ENCODE measurements at places on chromosomes 3 and 15. TPM values are rescaled to one million over a fixed set of nuclear protein-coding genes. Genes with fewer than 3 reads are reported as not detected.

TKT gene
- total RNA-seq: 265 TPM

PLA2G4D gene
- not detected for total RNA-seq

SNTN gene
- not detected for total RNA-seq

BNC1 gene
- 0.27 TPM for total RNA-seq

HRG gene
- total RNA-seq: not detected

GNAI2 gene
- total RNA-seq: 195 TPM

GCSAM gene
- total RNA-seq: not detected

COL6A6 gene
- 18.6 TPM for total RNA-seq

CYP1A2 gene
- total RNA-seq: not detected

CHRNB4 gene
- total RNA-seq: not detected

CCR3 gene
- total RNA-seq: not detected

POTEB3 gene
- total RNA-seq: not detected

ACTRT3 gene
- total RNA-seq: 4.3 TPM

CX3CR1 gene
- not detected for total RNA-seq

ZBTB20 gene
- 35.7 TPM for total RNA-seq

MLF1 gene
- total RNA-seq: 14.9 TPM

ERICH6 gene
- 0.41 TPM for total RNA-seq

P3H2 gene
- total RNA-seq: 15.6 TPM

CTNNB1 gene
- 693 TPM for total RNA-seq

KBTBD13 gene
- total RNA-seq: not detected

MYLK gene
- 74.7 TPM for total RNA-seq

ADGRG7 gene
- not detected for total RNA-seq

BOC gene
- total RNA-seq: 16.9 TPM

CAND2 gene
- 11.4 TPM for total RNA-seq

ALDH1A2 gene
- total RNA-seq: 0.08 TPM

PLA2G4E gene
- total RNA-seq: not detected

CCDC54 gene
- total RNA-seq: not detected

CHL1 gene
- total RNA-seq: 0.63 TPM

SFMBT1 gene
- 12.5 TPM for total RNA-seq

TGM4 gene
- not detected for total RNA-seq

FBXW12 gene
- 0.27 TPM for total RNA-seq

GOLGA6B gene
- total RNA-seq: not detected

XCR1 gene
- total RNA-seq: not detected

CADPS gene
- 0.57 TPM for total RNA-seq

PLA2G4F gene
- not detected for total RNA-seq

GUCA1C gene
- total RNA-seq: not detected

ACOX2 gene
- total RNA-seq: 19.2 TPM

CMTM8 gene
- total RNA-seq: 1.1 TPM

NSUN3 gene
- total RNA-seq: 16.4 TPM

HTR3D gene
- total RNA-seq: not detected

FBXO40 gene
- total RNA-seq: not detected

UBA7 gene
- 69.4 TPM for total RNA-seq

KBTBD12 gene
- under 0.01 TPM for total RNA-seq

DUOXA2 gene
- total RNA-seq: not detected

CTXN2 gene
- not detected for total RNA-seq

CPLX3 gene
- not detected for total RNA-seq

NR2F2 gene
- 15.5 TPM for total RNA-seq

SECISBP2L gene
- total RNA-seq: 45.7 TPM

ENTPD3 gene
- total RNA-seq: 0.36 TPM

GOLGA6D gene
- total RNA-seq: not detected

GPR149 gene
- total RNA-seq: not detected

AMIGO3 gene
- total RNA-seq: 0.27 TPM

CCR8 gene
- total RNA-seq: not detected

MNS1 gene
- 7.0 TPM for total RNA-seq

HESX1 gene
- 2.4 TPM for total RNA-seq
